Activated CD8-positive, alpha-beta T cell treated with anti-CD3 and anti-CD28 coated beads for 36 hours (primary cell): ENCODE measurements at places on chromosomes 2 and 18. TPM values are rescaled to one million over a fixed set of nuclear protein-coding genes. Genes with fewer than 3 reads are reported as not detected.

The SCN9A gene
- total RNA-seq, result not detected

GRCh38 chr2:237427769-237428506, 14.0 kb upstream of the COL6A3 start:
- peak; percentile 95 for DNase-seq

DNA sequence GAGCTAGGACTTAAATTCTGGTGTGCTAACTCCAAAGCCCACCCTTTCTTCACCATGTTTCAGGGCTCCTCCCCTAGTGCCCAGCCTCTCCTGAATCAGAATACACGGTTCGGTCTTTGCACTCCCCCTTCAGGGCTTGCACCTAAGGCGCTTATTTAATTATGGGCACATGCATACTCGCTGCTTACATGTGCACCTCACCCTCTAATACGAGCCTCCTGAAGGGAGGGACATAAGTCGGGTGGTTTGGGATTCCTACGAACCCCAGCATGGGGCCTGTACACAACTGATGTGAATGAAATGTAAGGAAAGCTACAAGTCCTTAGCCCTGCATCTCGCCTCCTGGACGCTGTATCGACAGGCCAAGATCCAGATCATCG, 435 bp downstream of the IFT172 start:
- DNase-seq, result peak; percentile 23

GRCh38 chr2:85611217-85611704, 605 bp downstream of the C2orf68 start:
- no peak for DNase-seq

DNA sequence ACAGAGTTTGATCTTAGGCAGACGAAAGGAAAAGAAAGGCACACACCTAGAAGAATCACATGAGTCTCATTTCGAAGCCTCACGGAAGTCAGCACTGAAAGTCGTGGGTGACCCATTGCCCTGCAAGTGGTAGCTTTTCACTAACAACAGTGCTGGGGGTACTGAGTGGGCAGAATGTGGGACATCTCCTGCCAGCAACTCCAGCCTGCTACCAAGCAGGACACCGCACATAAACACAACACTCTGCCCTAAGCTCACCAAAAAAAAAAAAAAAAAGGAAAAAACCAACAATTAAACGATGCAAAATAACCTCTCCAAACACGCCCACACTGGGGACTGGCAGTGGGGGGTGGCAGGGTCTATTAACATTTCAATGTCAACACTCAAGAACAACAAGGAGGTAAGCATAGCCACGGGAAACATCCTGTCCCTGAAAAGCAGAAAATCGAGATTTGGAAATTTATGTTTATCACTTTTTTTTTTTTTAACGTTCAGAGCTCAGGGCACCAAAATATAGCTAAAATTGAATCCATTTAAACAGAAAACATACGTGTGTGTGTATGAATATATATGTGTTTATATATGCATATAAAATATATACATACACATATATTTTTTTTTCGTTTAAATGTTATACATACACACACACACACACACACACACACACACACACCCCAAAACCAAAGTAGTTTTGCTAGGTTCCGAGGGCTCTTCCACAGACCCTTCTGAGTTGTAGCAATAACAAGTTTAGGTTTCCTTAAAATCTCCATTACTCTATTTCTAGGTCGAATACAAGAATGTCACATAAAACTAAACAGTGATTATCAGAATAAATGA, 2.2 kb downstream of the INO80D start:
- DNase-seq, result peak; percentile 61

The NPAS2 gene
- 15.2 TPM for total RNA-seq

The ALKAL2 gene
- not detected for total RNA-seq

DNA sequence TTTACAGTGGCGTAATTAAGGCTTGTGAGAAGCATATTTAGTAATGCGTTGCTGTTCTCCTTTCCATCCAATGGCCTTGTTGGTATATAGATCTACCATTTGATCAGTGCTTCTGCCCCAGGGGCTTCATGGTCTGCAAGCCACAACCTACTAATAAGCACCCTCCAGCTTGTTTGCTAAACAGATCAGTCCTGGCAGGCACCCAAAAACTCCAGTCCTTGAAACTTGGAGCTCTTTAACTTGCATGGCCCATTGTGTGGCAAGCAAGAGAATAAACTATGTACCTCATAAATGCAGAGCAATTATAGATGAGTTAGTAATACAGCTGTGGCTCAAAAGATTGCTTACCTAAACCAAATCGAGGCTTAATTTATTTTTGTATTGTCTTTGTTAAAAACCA, 158.5 kb downstream of the FTCDNL1 start:
- DNase-seq, result no peak

The SATB2 gene
- total RNA-seq, result 0.14 TPM

GRCh38 chr2:59233920-59234319, 992.8 kb upstream of the FANCL start:
- no peak for DNase-seq

DNA sequence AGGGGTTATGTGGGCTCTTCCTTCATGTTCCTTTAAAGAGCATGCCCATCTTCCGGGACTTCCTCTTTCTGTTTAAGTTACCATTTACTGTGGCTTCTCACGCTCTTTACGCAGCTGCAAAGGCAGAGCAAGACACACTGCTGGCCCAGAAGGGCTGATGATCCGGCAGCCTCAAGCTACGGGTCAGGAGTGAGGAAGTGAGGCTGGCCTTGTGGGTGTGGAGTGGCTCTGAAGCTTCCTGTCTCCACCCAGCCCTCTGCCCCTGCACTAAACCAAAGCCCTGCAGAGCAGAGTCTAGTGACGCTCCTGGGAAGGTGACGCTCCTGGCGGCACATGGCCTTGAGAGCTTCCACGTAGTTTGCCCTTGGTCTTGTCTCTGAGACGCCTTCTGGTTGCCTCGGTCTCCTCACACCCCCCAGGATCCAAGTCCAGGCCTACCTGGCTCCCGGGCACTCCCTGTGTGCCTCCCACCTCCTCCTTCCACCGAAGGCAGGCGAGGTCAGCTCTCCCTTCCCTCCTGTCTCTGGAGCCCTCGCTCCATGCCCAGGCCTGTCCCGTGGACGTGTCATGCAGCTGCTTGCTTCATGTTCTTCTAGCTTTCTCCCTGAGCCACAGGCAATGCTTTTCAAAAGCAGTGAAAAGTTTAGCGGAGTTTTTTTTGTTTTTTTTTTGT, 50.3 kb downstream of the ARL4C start:
- peak; percentile 90 for DNase-seq

The ALK gene
- total RNA-seq, result not detected

DNA sequence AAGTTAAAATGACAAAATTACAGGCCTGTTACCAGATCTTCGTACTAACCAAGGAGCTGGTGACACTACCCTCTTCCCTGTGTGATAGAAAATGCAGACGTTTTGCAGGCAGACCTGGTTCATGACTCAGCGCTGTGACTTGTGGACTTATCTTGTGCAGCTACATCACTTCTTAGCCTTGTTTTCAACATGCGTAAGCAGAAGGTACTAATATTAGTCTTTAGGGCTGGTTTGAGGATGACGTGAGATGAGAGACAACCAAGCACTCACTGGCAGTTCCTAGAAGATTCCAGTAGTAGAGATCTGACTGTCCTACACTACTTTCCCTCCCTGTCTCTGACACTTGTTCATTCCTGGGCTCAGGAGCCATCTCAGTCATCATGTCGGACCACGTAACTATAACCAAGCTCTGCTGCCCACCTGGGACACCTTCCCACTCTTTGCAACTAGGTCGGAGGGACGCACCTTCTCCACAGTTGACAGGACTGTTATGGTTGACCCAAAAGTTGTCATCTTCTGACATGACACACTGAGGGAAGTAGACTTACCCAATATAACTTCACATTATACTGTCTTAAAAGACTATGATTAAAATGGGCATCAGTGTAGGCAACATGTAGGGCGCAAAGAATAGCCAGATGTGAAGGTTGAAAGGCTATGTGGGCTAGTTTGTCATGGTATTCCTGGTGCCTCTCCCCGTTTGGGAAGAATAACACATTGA, 64.8 kb downstream of the TNFRSF11A start:
- no peak for DNase-seq

The WDR75 gene
- total RNA-seq, result 90.5 TPM

DNA sequence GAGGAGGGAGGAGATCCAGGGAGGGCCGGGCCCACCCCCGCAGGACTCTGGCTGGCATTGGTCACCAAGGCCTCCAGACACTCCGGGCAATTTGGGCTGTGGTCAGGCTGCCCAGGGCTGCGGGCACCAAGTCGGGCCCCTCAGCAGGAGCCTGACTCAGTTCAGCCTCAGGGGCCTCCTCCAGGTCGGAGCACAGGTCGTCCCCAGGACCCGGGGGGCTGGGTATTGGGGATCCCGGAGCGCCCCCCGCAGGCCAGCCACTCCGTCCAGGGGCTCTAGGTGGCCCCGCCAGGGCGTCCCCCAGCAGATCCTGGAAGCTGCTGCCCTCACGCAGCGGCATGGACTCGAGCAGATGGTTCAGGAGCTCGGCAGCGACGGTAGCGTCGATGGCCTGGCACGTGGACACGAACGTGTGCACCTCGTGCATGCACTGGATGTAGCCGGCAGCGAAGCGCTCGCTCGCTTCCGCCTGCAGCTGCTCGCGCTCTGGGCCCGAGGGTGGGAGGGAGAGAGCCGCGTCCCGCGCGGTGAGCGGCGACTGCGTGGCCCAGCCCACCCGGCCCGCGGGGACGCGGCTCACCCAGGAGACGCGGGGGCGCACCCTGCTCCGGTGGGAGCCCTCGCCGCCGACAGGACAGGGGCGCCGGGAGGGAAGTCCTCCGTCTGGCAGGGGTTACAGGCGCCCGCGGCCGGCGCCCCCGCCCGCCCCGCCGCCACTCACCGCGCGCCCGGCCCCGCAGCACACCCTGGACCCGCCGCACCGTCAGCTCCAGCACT, 884 bp downstream of the HES6 start:
- DNase-seq, result peak; percentile 56

GRCh38 chr18:78160961-78161656, 818.5 kb upstream of the SALL3 start:
- DNase-seq, result no peak

DNA sequence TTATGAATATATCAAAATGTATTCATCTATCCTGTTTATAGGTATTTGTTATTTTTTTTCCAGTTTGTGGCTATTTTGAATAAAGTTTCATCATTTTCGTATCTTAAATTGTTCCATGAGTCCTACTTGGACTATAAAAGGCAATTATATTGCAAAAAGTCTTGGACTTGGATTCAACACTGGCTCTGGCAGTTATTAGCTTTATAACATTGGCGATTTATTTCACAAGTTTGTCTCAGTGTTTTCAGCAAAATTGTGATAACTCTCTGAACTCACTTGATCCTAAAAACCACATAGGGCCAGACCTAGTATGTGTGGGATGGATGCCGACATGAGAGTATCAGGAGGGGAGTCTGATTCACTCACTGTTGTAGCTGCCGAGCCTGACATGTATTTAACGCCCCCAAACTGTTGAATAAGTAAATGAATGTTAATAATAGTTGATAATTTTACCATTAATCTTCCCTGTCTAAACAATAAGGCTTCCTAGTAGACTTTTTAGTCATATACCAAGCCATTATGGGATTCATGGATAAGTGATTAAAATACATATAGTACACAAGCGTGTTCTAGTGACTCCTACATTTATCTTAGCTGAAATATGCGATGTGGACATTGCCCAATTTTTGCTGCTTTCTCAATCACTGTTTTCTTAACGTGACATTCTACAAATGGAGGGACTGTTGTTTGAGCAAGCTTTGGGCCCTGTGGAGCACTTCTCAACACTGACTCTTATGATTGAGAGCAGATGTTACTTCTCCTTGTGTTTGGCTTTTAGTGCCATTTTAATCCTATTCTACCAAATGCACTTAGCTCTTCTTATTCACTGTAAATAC, 907.6 kb downstream of the EPHA4 start:
- no peak for DNase-seq

DNA sequence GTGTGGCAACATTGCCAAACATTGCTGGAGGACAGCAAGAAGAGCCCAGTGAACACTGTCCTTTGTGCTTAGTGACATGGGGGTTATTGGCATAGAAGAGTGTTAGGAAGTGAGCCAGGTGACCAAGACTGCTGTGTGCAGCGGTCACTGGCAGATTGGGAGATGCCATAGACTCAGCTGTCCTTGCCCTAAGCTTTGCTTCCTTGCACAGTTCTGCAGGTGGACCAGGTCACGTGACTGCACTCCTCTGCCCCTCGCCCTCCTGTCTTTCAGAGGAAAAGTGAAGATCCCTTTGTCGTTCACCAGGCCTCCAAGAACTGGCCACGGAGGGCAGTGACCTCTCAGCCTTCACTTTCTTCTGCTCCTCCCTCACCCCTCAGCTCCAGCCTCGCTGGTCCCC, 215.6 kb upstream of the SMIM21 start:
- DNase-seq, result no peak

GRCh38 chr2:202695166-202695565, 60.4 kb downstream of the FAM117B start:
- no peak for DNase-seq

GRCh38 chr2:199101487-199101886, 356.3 kb downstream of the SATB2 start:
- no peak for DNase-seq

- DNase-seq, result no peak
Observed at GRCh38 chr2:237909801-237910475, 50.5 kb downstream of the RAMP1 start.

GRCh38 chr2:22499082-22499839, 885.7 kb upstream of the KLHL29 start:
- no peak for DNase-seq

DNA sequence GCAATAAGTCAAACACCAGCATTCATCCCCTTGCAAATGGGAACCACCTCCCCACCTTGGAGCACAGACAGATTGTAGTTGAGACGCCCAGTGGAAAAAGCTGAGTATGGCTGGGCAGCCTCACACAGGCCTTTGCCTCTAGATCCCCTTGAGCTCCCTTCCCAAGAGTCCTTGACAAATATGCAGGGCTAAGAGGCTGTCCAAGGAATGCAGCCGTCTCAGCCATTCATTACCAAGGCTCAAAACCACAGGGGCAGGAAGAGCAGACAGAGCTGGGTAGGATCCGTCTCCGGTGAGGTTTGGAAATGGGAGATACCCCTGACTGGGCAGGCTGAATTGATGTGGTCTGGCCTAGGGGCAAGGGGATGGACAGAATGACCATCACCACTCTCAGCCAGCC, 557.1 kb downstream of the TNS1 start:
- DNase-seq, result no peak

GRCh38 chr18:12474876-12475275, 67.1 kb downstream of the PRELID3A start:
- no peak for DNase-seq

- DNase-seq, result no peak
Observed at GRCh38 chr18:32337347-32337746, 133.3 kb downstream of the GAREM1 start.

DNA sequence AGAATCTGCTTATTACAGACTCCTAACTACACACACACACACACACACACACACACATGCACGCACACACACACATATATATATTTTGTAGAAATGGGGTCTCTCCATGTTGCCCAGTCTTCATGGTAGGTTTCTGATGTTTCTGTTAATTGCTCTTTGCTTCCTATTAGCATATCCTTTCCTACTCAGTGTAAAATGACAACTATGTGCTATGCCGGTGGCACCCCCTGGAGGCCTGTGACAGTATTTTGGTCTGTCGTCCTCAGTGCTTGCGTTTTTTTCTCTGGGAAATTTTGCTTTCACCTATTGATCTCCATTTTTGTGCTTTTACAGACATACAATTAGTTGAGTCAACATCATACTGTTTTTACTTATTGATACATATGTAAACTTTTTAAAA, 322.1 kb downstream of the LRRTM1 start:
- DNase-seq, result peak; percentile 8

GRCh38 chr2:106127282-106127771, 66.8 kb downstream of the UXS1 start:
- DNase-seq, result no peak

- no peak for DNase-seq
Observed at GRCh38 chr18:9854801-9855676, 30.7 kb upstream of the TXNDC2 start.
